ENCODE measurements at places on chromosomes 5 and 9.

GRCh38 chr9:91898451-91899218, 51.4 kb downstream of the ROR2 start:
- no peak for DNase-seq

DNA sequence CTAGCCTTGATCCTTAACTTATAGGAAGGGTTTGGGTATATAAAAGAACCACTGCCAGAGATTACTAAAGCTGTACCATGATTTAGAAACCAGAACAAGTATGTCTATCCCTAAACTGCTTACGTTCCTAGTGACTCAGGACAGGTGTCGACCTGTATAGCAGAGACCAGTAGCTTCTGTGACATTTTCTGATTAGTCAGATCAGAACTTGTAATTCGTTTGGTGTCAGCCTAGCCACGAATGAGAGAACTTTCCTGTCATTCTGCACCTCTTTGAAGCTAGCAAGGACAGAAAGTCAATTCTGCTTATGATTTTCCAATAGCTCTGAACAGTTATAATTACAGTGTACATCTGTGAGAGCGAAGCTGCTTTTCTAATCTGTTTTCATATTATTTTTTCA, 39.5 kb downstream of the PRKACG start:
- no peak for DNase-seq

DNA sequence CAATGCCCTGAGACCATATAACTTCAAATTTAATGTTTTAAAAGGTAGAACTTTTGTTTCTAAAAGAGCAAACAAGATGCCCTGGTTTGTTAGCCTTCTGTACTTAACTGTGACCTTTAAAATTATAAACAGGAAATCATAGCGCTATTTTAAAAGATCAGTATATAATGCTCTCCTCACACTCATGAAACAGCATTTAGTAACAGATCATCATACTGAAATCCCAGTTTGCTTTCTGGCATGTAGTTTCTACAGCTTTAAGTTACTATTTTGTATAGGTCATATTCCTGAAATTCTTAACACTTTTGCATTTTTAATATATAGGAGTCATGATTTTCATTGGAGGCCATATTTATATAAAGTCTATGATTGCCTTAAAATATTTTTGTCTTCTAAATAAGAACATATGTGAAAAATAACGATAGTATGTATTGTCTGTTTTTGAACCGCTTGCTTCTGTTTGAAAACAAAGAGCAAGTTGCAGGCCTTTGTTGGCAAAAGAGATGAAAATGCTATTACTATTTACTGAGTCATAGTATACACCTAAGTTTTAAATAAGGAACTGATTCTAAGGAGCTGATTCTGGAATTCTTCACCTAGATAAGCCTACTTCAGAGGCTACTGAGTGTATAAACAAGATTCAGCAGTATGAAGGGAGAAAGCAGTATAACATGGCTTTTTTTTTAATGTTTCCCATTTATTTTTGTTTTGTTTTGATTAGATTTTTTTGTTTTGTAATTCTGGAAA, 20.5 kb downstream of the SRFBP1 start:
- no peak for DNase-seq

DNA sequence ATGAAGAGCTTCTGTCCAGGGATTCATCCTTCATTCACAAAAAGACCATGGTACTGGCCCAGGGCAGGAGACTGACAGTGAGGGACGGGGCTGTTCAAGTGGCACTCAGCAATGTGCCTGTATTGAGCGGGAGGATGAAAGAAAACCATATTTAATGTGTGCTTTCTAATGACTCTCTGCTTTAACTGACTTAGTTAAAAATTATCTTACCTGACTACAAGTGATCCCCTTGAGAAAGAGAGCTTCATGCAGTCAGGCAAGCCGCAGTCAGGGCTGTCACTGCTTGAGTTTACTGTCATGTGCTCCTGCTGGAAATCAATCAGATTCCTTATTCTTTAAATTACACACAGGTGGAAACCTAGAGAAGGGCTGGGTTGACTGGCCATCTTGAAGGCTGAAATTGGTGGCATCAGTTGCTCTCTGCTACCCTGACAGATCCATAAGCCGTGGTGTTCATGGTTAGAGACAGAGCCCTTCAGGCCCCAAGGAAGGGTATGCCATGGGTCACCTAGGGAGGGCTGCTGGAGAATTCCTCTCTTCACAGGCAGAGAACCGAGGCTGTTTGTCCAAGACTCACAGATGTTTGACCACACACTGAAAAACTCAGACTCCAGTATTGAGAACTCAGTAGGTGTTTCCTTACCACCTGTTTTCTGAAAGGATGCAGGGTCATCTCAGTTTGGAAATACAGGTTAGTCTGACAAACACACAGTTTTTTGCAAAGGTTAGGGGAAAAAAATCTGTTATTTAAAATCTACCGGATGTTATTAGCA, 70.9 kb downstream of the TRIO start:
- DNase-seq, result no peak

GRCh38 chr5:107147589-107147988, 523.1 kb downstream of the EFNA5 start:
- DNase-seq, result no peak

DNA sequence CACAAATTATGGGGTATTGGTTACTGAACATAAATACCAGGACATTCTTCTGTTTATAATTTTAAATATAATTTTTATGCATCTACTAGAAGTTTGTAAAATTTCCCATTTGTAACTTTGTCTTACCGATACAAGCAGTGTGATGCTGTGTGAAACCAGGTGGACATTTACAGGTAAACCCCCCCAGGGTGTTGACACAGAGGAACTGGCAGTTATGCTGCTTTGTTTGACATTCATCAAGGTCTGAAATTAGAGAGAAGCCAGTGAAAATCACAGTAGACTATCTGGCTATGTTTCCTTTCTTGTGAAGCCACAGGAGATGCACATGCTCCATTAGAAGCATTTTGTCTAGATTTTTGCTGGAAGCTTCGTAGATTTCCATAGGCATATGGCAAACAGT, 190.9 kb downstream of the SLC12A2 start:
- DNase-seq, result no peak

Data from activated B cell treated with CpG ODN at 0.5 μM for 24 hours (primary cell).